Osteoblast (primary cell): ENCODE measurements at places on chromosomes 11 and 22. TPM values are rescaled to one million over a fixed set of nuclear protein-coding genes. Genes with fewer than 3 reads are reported as not detected.

PHOX2A gene
- total RNA-seq, result not detected in 2 replicates

USP2 gene
- total RNA-seq, result 0.29 and 0.36 TPM in 2 replicates

KIAA1671 gene
- total RNA-seq, result 16.6 and 18.3 TPM in 2 replicates

CHRM4 gene
- total RNA-seq, result 0.29 and 0.36 TPM in 2 replicates

CERK gene
- total RNA-seq, result 27.7 and 28.2 TPM in 2 replicates

SUN2 gene
- total RNA-seq, result 95.2 and 105 TPM in 2 replicates

MMP8 gene
- total RNA-seq, result under 0.01 TPM in 1 of 2 replicates, not detected in the other

GLYAT gene
- total RNA-seq, result not detected in 2 replicates

APOL6 gene
- 40.7 and 51.8 TPM in 2 replicates for total RNA-seq

TMEM191C gene
- 0.59 and 0.72 TPM in 2 replicates for total RNA-seq

MS4A2 gene
- total RNA-seq, result not detected in 2 replicates

UBQLN3 gene
- under 0.01 TPM in 1 of 2 replicates, not detected in the other for total RNA-seq

TEF gene
- total RNA-seq, result 17.4 and 18.3 TPM in 2 replicates

KDM4D gene
- 0.72 and 0.88 TPM in 2 replicates for total RNA-seq

PIWIL4 gene
- total RNA-seq, result 1.8 and 2.1 TPM in 2 replicates

LRRN4CL gene
- 9.1 and 13.8 TPM in 2 replicates for total RNA-seq

OR8D1 gene
- not detected in 2 replicates for total RNA-seq

TMPRSS13 gene
- total RNA-seq, result not detected in 2 replicates

OR6T1 gene
- not detected in 2 replicates for total RNA-seq

TBX10 gene
- total RNA-seq, result not detected in 2 replicates

OR51B5 gene
- total RNA-seq, result not detected in 2 replicates

BRSK2 gene
- total RNA-seq, result 0.36 TPM in 1 of 2 replicates, not detected in the other

SLC16A8 gene
- total RNA-seq, result not detected in 2 replicates

MAPK1 gene
- 46.3 and 61.6 TPM in 2 replicates for total RNA-seq

MFRP gene
- not detected in 2 replicates for total RNA-seq

CHCHD10 gene
- 0.88 and 1.1 TPM in 2 replicates for total RNA-seq

CSNK2A3 gene
- total RNA-seq, result 2.1 and 2.2 TPM in 2 replicates

CARD18 gene
- total RNA-seq, result not detected in 2 replicates

CHADL gene
- total RNA-seq, result 1.1 and 1.2 TPM in 2 replicates

ZNRF3 gene
- 4.7 and 6.9 TPM in 2 replicates for total RNA-seq

RPUSD4 gene
- 36.2 and 36.8 TPM in 2 replicates for total RNA-seq

OR5AL1 gene
- total RNA-seq, result not detected in 2 replicates

APOL5 gene
- not detected in 2 replicates for total RNA-seq

FAT3 gene
- 2.2 and 3.5 TPM in 2 replicates for total RNA-seq

CYB5R2 gene
- 9.1 and 14.8 TPM in 2 replicates for total RNA-seq

MEI1 gene
- 0.29 and 0.36 TPM in 2 replicates for total RNA-seq

OR4C11 gene
- total RNA-seq, result not detected in 2 replicates

ACR gene
- 1.4 TPM in 1 of 2 replicates, not detected in the other for total RNA-seq

PLEKHB1 gene
- 0.36 and 1.8 TPM in 2 replicates for total RNA-seq
